ENCODE measurements at places on chromosomes 5 and 9.
A peak's percentile ranks its signal among the peaks of the same experiment; 100 is the strongest.

DNA sequence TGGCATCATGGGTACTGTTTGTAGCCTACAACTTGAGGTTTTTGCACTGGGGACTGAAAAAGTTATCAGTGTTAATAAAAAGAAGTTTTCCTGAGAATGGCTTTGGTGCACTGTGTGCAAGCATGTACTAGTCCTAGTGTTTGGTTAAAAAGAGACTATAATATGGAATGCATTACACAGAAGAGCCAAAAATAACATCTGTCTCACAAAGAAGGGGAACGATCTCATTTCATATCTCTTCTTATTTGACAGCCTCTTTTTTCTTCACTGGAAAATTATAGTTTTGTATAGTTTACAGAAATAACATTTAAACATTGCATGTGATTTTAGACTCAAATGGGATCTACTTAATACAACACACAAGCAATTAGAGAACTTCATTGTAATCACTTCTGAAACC is 127.0 kb upstream of the GDNF start:
- no peak for DNase-seq

DNA sequence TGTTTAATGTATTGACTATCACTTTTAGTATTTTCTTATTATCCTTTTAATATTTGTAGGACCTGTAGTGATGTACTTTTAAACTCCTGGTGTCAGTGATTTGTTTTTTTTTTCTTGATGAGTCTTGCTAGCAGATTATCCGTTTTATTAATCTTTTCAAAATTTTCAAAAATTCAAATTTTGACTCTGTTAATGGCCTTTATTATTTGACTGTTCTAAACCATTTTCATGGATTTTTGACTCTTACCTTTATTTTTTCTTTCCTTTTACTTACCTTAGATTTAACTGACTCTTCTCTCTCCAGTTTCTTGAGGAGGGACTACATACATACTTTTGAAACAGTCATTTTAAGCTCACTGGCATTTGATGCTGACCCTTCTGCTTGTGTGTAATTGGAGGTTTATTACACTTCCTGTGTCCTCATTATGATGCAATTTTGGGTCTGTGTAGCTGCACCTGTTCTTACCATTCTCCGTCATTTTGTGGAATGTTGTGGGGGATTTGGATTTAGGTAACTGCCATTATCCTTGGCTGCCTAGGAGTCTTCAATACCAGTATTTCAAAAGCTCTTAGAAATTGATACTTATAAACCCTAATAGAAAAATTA is 32.0 kb upstream of the EXOC3 start:
- DNase-seq, result no peak

- DNase-seq, result no peak
Observed at GRCh38 chr5:160221082-160221481, 8.2 kb upstream of the FABP6 start.

- DNase-seq, result peak; percentile 66
Observed at GRCh38 chr9:137804908-137805630, 72.5 kb upstream of the CACNA1B start.

DNA sequence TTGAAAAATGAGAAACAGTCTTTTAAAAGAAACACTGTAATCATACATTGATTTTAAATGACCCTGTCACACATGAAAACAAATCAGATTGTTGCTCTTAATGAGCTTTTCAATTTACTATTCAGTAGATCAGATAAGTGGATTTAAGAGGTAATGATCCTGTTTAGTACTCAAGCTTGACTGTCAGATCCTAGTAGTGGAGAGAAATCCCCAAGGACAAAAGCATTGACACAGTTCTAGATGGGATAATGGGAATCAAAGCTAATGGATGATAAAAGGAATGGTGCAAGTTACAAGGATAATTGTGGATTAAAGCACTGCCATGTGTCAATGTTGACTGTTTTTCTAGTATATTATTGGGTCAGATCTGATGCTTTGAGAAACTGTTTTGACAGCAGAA is 142.3 kb upstream of the TLX3 start:
- no peak for DNase-seq

DNA sequence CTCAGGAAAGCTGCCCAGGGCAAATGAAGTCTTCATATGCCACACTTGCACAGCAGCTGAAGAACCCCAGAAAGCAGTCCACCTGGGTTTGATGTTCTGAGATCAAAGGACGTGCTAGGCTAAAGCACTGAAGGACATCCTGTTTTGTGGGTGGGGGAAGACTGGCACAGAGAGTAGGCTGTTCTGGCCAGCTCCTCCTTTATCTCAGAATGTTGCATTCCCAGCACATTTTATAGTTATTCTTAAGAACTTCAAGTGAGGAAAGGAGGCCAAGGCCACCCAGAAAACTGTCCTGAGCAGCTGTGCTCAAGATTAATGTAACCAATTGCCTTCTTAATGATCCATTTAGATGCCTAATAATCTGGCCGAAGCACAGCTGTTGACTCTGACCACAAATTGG is 10.9 kb downstream of the SHOC1 start:
- DNase-seq, result no peak

DNA sequence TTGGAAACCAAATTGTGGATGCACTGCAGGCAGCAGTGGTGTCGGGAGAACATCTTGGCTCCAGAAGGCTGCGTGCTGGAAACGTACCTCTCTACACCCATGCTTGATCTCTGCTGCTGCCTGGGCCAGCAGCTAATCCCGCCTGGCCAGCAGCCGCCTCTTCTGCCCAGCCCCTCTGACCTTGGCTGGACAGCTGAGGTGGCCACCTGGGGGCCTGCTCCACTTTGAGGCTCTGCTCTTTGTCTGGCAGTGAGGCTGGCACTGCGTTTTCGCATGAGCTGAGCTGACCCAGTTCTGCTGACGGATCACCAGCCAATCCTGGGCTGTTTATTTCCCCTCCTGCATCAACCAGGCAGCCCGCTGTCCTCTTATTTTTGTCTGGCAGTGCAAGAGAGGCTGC is 154.9 kb downstream of the TENT4A start:
- DNase-seq, result no peak

DNA sequence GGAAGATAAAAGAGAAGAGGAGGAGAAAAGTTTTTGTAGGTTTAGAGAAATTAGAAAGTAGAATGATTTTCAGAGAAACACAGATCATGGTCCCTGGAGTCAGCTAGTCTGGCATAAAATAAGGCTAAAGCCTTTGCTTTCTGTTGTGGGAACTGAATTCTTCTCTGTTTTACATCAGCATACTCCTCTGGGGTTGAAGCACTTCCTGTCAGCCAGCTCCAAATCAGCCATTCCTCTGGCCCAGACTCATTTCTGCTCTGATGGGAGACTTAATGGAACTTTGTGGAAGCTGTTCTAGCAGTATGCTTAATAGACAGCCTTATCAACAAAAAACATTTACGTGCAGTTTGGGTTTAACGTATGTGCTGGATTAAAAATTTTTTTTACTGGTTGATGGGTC is 143.2 kb downstream of the HMHB1 start:
- DNase-seq, result peak; percentile 60

DNA sequence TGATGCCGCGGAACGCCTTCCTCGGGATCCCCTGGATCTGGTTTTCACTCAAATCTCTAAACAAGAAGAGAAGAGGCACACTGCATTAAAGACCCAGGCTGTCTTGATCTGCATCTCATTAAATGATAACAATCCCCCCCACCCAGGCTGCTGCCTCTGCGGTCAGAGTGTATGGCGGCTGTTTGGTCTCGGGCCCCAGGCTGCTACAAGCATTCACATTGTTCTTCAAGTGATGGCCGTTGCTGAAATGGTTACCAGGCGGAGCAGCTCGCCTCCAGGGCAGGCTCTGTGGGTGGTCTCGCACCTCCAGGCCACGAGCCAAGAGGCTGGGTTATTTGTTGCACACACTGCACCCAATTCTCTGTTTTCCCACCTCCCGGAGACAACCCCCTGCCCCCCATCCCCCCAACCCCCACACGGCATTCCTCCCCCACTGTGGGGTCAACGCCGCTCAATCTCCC is 304.1 kb upstream of the PANK3 start:
- DNase-seq, result no peak

- peak; percentile 74 for DNase-seq
Observed at GRCh38 chr5:58156361-58156760, 303.5 kb downstream of the PLK2 start.

GRCh38 chr5:28369418-28369817 is 1331.0 kb upstream of the CDH9 start:
- DNase-seq, result no peak

DNA sequence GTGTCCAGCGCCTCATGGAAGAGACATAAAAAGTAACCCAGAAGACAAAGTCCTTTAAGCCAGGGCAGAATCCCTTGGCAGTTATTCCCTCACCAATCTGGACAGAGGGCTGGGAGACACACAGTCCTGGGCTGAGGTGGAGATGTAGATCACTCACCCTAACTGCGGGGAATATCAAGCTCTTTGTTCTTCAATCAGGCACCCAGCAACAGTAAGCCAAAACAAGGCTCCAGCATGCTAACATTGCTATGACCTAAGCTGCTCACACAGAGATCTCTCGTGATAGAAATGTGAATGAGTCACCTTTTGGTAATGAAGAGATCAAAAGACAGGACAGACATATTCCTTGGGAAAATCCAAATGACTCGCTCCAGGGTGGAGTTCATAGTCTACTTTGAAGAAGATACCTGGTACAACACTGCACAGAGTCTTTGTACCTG is 101.3 kb downstream of the FBN2 start:
- DNase-seq, result peak; percentile 88

DNA sequence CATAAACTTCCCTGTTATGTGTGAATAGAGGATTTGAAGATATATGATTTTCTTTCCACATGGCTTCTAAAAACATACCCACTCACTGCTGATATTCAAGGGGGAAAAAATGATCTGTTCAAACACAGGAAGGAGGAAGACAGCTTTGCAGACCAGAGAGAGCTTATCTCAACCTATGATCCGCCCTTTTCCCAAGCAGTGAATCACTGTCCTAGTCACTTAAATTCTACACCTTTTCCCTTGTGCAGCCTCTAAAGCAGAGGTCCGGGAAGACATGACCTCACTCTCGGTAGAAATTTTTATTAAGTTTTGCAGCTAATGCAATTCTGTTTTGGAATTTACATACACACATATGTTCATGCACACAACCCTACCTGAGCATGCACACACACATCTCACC is 197.2 kb downstream of the DIRAS2 start:
- no peak for DNase-seq

DNA sequence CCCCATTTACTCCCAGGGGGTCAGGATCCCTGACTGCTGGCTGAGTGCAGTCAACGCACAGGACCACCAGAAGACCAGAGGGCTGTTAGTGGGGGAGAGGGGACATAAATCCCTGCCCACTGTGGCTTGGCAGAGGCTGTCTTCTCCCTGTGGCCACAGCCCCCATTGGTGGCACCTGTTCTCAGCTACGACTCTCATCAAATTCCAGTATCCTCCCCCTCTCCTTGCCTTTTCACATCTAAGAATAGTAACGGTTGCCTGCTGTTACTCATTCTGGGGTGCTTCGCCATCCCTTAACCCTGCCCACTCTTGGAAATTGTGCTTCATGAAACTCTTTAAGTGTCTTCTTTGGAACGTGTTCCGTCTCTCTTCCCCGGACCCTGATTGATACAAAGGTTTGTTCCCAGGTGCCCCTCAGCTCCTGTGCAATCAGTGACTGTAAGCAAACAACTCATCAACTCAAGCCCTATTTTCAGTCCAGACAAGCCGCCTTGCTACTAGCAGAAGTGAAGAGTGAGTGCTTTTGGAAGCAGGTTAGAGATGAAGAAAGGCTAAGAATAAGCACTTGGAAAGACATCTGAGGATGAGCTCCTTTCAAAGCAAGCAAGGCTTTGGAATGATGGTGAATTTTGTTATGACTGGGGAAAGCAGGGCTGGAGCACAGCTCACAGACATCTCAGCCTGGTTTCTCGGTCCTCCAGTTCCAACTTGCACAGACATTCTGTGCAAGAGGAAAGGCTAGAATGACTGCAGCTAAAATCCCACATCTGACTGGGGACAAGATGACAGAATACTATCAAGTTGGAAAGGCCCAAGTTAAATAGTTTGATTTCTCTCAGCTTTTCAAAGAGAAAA is 22.9 kb upstream of the DENND1A start:
- no peak for DNase-seq

DNA sequence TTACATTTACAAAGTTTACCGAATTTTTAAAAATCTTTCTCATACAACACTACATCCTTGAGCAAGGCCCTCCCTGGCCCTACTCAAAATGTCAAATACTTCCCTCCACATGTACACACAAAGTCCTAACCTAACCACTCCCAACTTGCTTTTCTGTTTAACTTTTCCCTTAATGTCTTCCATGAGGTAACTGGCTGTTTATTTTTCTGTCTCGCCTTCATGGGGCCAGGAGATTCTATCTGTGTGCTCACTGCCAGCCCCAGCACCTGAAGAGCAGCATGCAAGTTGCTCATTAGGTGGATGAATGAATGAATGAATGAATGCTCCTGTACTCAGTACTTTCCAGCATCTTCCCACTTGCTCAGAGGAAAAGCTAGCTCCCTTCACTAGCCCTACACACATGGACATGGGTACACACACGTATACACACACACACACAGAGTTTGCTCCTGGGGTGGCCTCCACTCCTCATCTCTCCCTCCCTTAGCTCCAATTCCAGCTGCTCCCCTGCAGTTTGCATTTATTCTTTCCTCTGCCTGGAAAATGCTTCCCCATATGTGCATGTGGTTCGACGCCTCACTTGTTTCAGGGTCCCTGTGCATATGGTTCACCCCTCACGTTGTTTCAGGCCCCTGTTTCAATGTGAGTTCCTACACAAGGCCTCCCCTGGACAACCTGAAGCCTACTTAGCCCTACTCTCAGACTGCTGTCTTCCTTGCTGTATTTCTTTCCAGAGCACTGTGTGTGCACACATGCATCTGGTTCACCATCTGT is 165.2 kb downstream of the ROR2 start:
- no peak for DNase-seq

- no peak for DNase-seq
Observed at GRCh38 chr9:87245271-87245670, 252.4 kb upstream of the DAPK1 start.

- DNase-seq, result no peak
Observed at GRCh38 chr5:54804521-54804920, 180.9 kb downstream of the ESM1 start.

GRCh38 chr5:82734347-82734746 is 342.8 kb downstream of the TMEM167A start:
- peak; percentile 16 for DNase-seq

DNA sequence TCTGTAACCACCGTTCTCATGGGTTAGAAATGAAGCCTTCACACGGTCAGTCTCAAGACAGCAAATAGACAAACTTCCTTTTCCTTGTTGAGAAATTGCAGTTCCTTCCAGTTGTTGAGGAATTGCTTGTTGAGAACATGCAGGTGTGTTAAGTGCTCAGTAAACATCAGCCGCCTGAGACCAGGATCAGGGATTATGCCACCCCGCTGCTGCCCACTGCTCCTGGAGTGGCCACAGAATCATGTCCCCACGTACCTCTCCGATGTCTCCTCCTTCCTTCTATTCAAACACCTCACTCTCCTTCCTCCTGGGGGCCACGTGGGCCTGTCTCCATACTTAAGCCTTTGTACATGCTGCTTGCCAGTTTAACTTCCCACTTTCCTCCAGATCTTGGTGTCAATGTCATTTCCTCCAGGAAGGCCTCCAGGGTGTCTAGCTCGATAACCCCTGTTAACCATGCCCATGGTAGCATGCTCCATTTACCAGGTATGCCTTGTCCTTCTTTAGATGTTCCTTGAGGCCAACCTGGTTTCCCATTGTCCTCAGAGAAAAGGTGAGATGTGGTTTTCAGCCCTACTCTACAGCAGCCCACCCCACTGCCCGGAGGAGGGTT is 33.8 kb upstream of the RPL26L1 start:
- no peak for DNase-seq
